H4 (cell line): ENCODE measurements at places on chromosomes 16 and 17.

DNA sequence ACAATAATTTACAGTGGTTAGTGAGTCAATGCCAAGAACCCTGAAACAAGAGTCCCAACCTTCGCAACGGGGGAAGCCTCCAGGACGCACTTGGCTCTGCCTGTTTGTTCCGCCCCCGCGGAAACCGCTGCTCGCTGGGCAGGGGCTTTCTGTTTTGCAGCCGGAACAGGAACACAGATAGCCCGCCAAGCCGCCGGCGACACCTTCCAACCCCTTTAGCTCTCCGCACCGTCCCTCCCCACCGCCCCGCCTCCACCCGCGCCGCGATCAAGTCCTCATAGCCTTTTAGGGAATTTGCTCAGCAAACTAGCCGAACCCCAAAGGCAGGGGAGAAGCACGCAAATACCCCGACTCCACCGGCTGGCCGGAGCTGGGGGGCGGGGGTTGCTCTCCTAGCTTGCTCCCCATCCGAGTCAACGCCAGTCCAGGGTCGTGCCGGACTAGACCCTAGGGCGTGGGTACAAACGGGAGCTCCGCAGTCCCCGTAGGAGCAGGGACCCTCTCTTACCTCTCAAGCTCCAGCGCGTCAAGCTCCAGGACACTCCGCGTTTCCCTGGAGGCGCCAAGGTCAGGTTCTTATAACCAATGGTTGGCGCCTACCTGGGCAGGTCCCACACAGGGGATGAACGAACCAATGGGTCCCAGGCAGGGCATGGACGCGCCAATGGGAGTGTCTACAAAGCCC is at the start of gene SLFN13:
TSS of gene SLFN13 (minus strand) at position 553 of the 685 bp plus-strand sequence. CDS start 3,086 bp downstream, outside the sequence.
- DNase-seq: peak; percentile 49

DNA sequence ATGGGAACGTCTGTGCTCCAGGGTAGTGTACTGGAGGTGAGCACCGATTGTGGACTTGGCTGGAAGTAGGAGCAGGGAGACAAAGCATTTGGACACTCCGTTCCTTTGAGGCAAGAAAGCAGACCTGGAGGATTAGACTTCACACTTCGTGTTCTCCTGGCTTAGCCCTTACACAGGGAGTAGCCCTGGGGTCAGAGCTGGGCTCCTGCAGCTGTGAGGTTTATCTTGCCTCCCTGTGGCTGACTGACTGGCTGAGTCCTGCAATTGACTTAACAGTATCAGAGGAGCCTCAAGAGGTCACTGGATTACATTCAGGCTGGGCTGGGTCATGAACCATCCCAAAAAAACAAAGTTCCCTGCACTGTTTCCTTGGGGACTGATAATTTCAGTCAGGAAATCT is 37.1 kb downstream of the MPRIP start:
- DNase-seq: no peak

DNA sequence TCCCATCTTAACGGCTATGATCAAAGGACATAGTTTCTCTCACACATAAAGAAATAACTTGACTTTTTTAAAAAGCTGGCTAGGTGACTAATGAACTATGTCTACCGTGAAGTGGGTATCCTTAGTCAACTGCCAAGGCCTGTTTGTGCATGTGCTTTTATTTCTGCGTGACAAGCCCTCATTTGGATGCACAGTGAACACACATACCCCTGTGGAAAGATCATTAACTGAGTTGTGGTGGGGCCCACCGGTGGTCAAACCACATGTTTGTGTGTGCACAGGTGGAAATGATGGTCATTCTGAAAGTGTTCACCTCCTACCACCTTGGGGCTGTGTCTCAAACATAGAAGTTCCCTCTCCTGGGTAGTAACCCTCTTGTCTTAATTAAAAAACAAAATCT is 256.1 kb upstream of the SALL1 start:
- DNase-seq: no peak

GRCh38 chr17:69558796-69559195 is 144.3 kb downstream of the MAP2K6 start:
- DNase-seq: no peak

GRCh38 chr17:51035431-51035830 is 85.2 kb downstream of the SPAG9 start:
- DNase-seq: peak; percentile 35

DNA sequence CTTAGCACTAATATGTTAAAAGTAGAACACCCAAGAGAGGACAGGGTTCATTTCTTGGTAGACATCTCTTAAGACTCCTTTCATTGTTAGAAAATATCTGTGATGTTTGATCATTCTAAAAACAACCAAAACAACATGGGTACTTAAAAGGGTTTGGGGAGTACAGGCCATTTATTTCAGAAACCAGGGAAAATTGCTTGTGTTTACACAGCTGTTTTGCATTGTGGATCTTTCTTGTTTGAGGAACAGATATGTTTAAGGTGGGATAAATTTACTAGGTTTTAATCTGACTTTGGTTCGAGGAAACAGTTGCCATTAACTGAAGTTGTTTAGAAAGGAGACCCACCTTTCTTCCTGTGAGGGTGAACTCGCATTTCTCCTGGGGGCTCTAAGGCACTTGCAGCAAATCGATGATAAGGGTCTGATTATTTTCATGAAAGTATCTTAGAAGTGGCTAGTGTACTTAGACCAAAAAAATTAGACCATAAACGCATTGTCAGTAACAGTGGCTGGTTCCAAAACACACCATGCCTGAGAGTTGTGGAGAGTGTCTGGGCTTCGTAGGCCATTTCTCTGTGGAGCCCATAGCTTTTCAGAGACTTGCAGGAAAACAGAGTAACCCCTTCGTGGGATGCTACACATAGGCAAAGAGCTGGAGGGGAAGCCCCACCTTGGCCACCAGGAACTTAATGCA is 17.6 kb downstream of the CLUAP1 start:
- DNase-seq: no peak

DNA sequence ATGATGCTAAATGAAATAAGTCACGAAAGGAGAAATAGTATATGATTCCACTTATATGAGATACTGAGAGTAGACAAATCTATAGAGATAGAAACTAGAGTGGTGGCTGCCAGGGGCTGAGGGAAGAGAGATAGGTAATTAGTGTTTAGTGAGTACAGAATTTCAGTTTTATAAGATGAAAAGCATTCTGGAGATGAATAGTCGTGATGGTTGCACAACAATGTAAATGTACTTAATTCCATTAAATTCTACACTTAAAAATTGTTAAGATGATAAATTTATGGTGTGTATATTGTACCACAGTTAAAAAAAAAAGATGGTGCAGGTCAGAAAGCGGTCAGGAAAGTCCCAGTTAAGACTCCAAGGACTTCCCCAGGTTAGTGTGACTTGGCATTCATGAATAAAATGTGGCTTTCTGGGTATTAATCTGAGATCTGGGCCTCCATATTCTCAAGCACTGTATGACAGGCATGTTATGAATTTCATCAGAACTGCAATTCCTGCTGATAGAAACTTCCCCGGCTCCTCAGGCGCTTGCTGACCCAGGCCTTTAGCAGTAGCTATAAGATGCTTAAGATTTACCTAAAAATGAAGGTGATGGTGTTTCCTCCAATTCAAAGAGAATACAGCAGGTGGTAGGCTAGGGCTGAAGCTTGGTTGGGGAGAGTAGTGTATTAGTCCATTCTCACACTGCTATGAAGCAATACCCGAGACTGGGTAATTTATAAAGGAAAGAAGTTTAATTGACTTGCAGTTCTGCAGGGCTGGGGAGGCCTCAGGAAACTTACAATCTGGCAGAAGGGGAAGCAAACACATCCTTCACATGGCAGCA is 115.3 kb upstream of the SOX9 start:
- DNase-seq: no peak

GRCh38 chr17:8753976-8754440 is 4.3 kb downstream of the SPDYE4 start:
- DNase-seq: no peak
